ENCODE measurements at places on chromosomes 11 and 22.

GRCh38 chr11:9874466-9874865 lies 210.6 kb downstream of the SWAP70 start:
- H3K27me3 ChIP-seq = no peaks in the 10 kb centered on the region
- no peaks in the 10 kb centered on the region for H3K4me1 ChIP-seq
- peaks cover 30% of the 10 kb centered on the region for H3K36me3 ChIP-seq
- H3K4me3 ChIP-seq = no peak overlapping the region
- H3K27ac ChIP-seq = no peak overlapping the region

DNA sequence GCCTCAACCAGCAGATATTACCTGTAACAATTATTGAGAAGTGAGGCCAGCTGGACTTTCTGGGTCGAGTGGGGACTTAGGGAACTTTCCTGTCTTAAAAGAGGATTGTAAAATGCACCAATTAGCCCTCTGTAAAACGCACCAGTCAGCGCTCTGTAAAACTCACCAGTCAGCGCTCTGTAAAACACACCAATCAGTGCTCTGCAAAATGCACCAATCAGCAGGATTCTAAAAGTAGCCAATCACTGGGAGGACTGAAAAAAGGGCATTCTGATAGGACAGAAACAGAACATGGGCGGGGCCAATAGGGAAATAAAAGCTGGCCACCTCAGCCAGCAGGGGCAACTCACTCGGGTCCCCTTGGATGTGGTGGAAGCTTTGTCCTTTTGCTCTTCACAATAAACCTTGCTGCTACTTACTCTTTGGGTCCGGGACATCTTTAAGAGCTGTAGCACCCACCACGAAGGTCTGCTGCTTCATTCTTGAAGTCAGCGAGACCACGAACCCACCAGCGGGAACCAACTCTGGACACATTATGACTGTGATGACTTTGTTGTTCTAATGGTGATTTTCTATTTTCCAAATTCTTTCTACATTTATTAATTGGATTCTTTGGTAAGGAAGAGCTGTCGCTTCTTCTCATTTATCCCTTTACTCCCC lies 40.2 kb upstream of the FGF3 start:
- no peaks in the 10 kb centered on the region for H3K27me3 ChIP-seq
- no peaks in the 10 kb centered on the region for H3K36me3 ChIP-seq
- H3K4me3 ChIP-seq = no peak overlapping the region
- H3K27ac ChIP-seq = no peak overlapping the region
- H3K4me1 ChIP-seq = no peaks in the 10 kb centered on the region

- peaks cover 47% of the 10 kb centered on the region for H3K36me3 ChIP-seq
- DNase-seq = no peak
- H3K27ac ChIP-seq = no peak overlapping the region
- H3K4me1 ChIP-seq = no peaks in the 10 kb centered on the region
Measured at GRCh38 chr11:111764621-111765020, 1.6 kb downstream of the PPP2R1B start.

DNA sequence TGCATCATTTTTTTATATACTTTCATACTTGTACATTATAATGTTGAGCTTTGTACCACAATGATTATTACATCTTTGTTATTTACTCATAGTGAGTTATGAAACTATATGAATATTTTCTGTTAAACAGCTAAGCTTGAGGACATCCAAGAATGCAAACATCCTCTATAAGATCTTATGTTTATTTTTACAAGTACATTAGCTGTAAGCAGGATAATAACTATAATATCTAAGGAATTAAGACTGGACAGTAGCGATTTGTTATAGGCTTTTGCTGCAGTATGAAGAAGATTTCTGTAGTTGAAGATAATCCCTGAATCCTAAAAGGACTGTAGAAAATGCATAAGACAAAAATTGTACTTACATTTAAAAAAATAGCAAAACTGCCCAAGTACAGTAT lies 176.0 kb downstream of the METTL15 start:
- no peaks in the 10 kb centered on the region for H3K27me3 ChIP-seq
- no peak for DNase-seq
- H3K4me1 ChIP-seq = no peaks in the 10 kb centered on the region
- H3K36me3 ChIP-seq = no peaks in the 10 kb centered on the region

- no peak for DNase-seq
- no peak overlapping the region for H3K4me3 ChIP-seq
- no peak overlapping the region for H3K27ac ChIP-seq
- no peaks in the 10 kb centered on the region for H3K4me1 ChIP-seq
Measured at GRCh38 chr11:102936864-102937509, 18.5 kb downstream of the MMP13 start.

GRCh38 chr22:33869946-33870345 lies 50.3 kb downstream of the LARGE1 start:
- no peaks in the 10 kb centered on the region for H3K27me3 ChIP-seq
- no peak for DNase-seq
- no peak overlapping the region for H3K27ac ChIP-seq
- no peak overlapping the region for H3K4me3 ChIP-seq
- H3K36me3 ChIP-seq = no peaks in the 10 kb centered on the region

DNA sequence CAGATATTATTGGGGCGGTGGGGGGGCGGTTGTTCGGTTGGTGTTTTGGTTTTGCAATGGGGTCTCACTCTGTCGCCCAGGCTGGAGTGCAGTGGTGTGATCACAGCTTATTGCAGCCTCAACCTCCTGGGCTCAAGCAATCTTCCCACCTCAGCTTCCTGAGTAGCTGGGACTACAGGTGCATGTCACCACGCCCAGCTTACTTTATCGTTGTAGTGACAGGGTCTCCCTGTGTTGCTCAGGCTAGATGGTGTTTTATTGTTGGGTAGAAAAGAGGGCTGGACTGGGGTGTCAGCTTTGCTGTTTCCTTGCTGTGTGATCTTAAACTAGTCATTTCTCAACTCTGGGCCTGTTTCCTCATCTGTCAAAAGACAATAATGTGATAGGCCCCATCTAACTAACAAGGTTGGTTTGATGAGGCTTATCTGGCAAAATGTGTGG lies 17.5 kb upstream of the MYH9 start:
- no peak overlapping the region for H3K27ac ChIP-seq
- H3K4me3 ChIP-seq = no peak overlapping the region
- no peaks in the 10 kb centered on the region for H3K36me3 ChIP-seq
- no peaks in the 10 kb centered on the region for H3K4me1 ChIP-seq

DNA sequence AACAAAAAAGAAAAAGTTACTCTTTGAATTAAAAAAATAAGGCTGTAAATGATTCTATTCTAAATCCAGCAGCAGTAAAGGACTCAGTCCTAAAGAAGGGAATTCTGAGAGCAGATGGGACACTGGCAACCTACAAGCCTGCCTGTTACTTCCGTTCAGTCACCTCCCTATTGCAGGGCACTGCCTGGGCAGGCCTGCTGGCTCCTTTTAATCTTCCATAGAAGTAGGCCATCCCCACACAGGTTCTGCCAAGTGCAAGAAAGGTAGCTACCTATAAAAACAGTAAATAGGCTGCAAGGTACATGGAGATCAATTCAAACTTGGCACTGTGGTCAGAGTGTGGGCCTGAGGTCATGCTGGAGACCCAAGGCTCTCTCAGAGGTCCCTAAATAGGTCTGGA lies 136.4 kb downstream of the TRIM44 start:
- H3K36me3 ChIP-seq = peaks cover 3% of the 10 kb centered on the region
- no peak overlapping the region for H3K27ac ChIP-seq
- H3K27me3 ChIP-seq = no peaks in the 10 kb centered on the region
- DNase-seq = no peak
- H3K4me1 ChIP-seq = no peaks in the 10 kb centered on the region

DNA sequence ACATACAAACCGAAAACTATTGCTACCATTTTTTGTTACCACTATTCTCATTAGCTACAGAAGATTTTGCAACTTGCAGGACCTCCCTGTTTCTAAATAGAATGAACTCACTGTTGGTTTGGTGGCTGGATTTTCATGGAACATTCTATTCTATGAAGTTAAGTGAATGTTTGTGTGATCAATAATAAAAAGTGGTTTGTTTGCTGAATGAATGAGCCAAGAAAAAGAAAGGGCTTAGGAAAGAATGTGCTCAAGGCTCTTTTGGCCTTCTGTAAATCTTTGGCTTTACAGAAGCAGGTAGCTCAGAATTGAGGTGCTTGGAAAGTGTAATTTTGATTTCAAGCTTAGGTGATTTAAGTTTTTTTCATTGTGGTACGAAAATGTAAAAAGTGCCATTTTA lies 5.9 kb upstream of the SCGB1D2 start:
- H3K36me3 ChIP-seq = no peaks in the 10 kb centered on the region
- no peaks in the 10 kb centered on the region for H3K27me3 ChIP-seq
- H3K4me1 ChIP-seq = no peaks in the 10 kb centered on the region
- H3K27ac ChIP-seq = no peak overlapping the region

DNA sequence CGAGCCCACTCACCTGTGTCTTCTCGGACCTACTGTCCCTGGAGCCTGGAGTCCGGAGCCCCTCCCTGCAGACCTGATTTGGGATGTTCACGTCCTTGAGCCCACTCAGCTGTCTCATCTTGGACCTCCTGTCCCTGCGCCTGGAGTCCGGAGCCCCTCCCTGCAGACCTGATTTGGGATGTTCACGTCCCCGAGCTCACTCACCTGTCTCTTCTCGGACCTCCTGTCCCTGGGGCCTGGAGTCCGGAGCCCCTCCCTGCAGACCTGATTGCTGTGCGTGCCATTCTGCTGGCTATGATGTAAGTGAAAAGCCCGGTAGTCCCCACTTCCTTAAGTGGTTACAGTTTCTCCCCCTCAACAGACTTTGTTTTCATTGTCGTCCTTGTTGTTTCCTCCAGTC lies 867.1 kb downstream of the BRD1 start:
- H3K4me1 ChIP-seq = peaks cover 4% of the 10 kb centered on the region
- DNase-seq = peak; percentile 15
- no peaks in the 10 kb centered on the region for H3K27me3 ChIP-seq
- H3K27ac ChIP-seq = no peak overlapping the region
- no peaks in the 10 kb centered on the region for H3K36me3 ChIP-seq
- no peak overlapping the region for H3K4me3 ChIP-seq

DNA sequence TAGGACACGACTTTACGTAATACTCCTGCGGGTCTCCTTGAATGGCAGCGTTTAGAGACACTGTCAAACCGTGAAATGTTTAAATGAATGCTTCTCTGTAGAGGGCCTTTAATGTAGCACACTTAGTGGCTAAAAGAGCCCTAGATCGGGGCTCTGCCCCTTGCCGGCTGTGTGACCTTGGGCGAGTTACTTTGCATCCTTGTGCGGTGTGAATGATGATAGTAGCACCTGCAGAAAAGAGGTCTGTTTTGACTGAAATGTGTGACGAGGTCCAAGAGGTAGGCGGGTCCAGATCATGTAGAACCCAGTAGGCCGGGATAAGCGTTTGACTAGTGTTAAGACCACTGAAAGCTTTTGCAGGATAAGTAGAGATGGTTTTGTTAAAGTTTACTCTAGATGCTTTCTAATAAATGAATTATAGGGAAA lies 866 bp downstream of the MED17 start:
- H3K4me1 ChIP-seq = no peaks in the 10 kb centered on the region
- H3K4me3 ChIP-seq = peak overlapping the region; percentile 91
- no peak for DNase-seq
- H3K27ac ChIP-seq = no peak overlapping the region
- no peaks in the 10 kb centered on the region for H3K27me3 ChIP-seq
- H3K36me3 ChIP-seq = peaks cover 46% of the 10 kb centered on the region

GRCh38 chr11:124329787-124330478 lies 9.9 kb upstream of the OR8D2 start:
- no peaks in the 10 kb centered on the region for H3K27me3 ChIP-seq
- no peaks in the 10 kb centered on the region for H3K4me1 ChIP-seq
- no peak overlapping the region for H3K4me3 ChIP-seq
- no peak for DNase-seq
- no peak overlapping the region for H3K27ac ChIP-seq

- H3K4me3 ChIP-seq = peak within 1 kb of the TSS; percentile 81
- H3K27me3 ChIP-seq = peaks cover 3% of the 10 kb centered on the region
- peaks cover 13% of the 10 kb centered on the region for H3K4me1 ChIP-seq
- peak; percentile 85 for DNase-seq
- no peak within 1 kb of the TSS for H3K27ac ChIP-seq
- H3K36me3 ChIP-seq = peaks cover 11% of the 10 kb centered on the region
Measured at GRCh38 chr22:19291580-19292457, at the start of gene CLTCL1. Gene CLTCL1, minus strand, starts transcription at chr22:19291719. Its CDS starts 78 bp downstream, at chr22:19291641.

GRCh38 chr11:21909145-21909544 lies 283.7 kb upstream of the ANO5 start:
- no peaks in the 10 kb centered on the region for H3K27me3 ChIP-seq
- H3K4me3 ChIP-seq = no peak overlapping the region
- no peak for DNase-seq
- no peak overlapping the region for H3K27ac ChIP-seq
